ENCODE measurements at places on chromosomes 4 and X. TPM values are rescaled to one million over a fixed set of nuclear protein-coding genes. Genes with fewer than 3 reads are reported as not detected.

COL4A5 gene
- total RNA-seq = 0.36 TPM

CXCL10 gene
- total RNA-seq = not detected

ZFP92 gene
- not detected for total RNA-seq

HSFX1 gene
- total RNA-seq = 0.59 TPM

CXorf66 gene
- total RNA-seq = not detected

OPN1LW gene
- total RNA-seq = not detected

NAA15 gene
- total RNA-seq = 29.2 TPM

PPP4R3C gene
- not detected for total RNA-seq

CDKN2AIP gene
- total RNA-seq = 15.2 TPM

SMIM10L2A gene
- total RNA-seq = under 0.01 TPM

FAM184B gene
- total RNA-seq = under 0.01 TPM

SFRP2 gene
- not detected for total RNA-seq

DLG3 gene
- 7.7 TPM for total RNA-seq

EXOC1 gene
- total RNA-seq = 56.0 TPM

RBM47 gene
- 1.8 TPM for total RNA-seq

RHOXF2B gene
- not detected for total RNA-seq

SULT1E1 gene
- total RNA-seq = not detected

GRPR gene
- not detected for total RNA-seq

SYAP1 gene
- 25.7 TPM for total RNA-seq

TMEM271 gene
- total RNA-seq = not detected

SLITRK2 gene
- total RNA-seq = not detected

BEND4 gene
- total RNA-seq = not detected

NPNT gene
- 0.59 TPM for total RNA-seq

ADGRG4 gene
- not detected for total RNA-seq

UGT2A2 gene
- not detected for total RNA-seq

PRKG2 gene
- 0.88 TPM for total RNA-seq

PNCK gene
- total RNA-seq = 0.29 TPM

SLC9B1 gene
- total RNA-seq = 0.29 TPM

AIMP1 gene
- 27.9 TPM for total RNA-seq

KDR gene
- not detected for total RNA-seq

LRBA gene
- total RNA-seq = 67.3 TPM

Data from osteoblast (primary cell).